AG09309 (cell line): ENCODE measurements at places on chromosomes 2 and 18.

DNA sequence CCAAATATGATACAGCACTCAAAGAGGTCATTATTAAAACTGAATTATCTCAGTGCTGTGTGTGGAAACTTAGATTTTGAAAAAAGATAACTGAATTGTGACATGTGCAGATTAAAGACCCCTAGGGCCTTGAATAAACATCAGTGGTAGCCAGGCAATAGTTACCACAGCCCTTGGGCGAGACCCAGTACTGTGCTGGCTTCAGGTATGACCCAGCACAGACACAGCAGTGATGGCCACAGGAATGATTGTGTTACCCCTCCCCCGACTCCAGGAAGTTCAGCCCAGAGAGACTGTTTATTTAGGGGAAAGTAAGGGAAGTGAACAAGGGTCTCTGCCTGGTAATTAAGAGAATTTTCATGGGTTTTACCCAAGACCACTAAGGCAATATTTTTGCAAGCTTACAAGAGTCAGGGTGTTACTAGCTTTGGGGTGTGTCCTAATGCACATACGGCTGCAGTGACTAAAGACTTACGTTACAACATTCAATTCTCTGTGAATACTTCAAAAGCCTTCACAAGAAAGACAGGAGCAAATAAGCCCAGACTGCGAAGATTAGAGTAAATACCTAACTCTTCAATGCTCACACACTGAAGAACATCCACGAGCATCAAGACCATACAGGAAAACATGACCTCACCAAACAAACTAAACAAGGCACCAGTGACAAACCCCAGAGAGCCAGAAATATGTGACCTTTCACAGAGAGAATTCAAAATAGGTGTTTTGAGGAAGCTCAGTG lies 28.2 kb upstream of the ITGAV start:
- no peak for DNase-seq

- no peak for DNase-seq
These were observed 164.8 kb downstream of the CELF4 start for GRCh38 chr18:37400802-37401201.

DNA sequence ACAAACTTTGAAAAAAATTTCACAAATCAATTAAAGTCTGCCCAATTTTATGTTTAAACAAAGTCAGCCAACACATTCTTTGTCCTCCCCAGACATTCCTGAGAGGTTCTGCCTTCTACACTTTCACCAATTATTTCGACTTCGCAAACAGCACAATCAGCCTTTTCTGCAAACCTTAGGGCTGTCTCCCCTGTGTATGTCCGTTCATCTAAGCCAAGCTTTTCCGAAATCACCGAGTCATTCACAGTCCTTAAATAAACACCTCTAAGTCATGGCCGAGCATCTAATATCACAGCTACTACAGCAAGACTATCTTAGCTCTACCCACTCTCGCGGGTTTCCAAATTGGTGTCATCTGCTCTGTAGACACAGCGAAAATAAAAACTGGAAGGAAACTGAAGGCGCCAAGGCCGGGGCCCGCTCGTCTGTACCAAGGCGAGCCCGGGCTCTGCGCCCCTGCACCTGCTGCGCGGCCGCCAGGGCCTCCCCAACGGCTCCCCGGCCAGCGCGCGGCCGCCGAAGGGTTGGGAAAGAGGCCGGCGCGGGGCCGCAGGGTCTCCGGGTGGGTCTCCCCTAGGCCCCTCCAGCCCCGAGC lies 730 bp downstream of the ODC1 start:
- DNase-seq = no peak

- no peak for DNase-seq
These were observed 36.7 kb downstream of the EPAS1 start for GRCh38 chr2:46333912-46334311.

GRCh38 chr2:133574620-133575019 lies 6.4 kb upstream of the NCKAP5 start:
- DNase-seq = no peak

- DNase-seq = no peak
These were observed 90.8 kb downstream of the EPAS1 start for GRCh38 chr2:46387886-46388515.

DNA sequence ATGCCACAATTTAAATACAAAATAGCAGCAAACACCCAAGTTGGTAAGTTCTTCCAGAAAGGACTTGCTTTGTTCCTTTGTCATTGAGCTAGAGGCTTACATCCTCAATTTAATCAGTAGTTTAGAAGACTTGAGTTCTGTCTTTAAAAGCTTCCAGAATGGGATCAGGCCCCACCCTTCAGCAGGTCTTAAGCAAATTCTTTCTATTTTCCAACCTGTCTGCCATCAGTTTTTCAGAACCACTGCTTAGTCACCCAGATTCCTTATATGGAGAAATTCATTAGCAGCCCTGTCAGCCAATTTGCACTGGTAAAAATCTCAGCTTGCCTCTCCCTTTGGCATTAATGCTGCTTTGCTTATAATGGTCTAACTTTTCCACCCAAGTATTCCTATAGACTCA lies 263.6 kb upstream of the HNMT start:
- DNase-seq = no peak

GRCh38 chr2:141814150-141814549 lies 316.7 kb downstream of the LRP1B start:
- no peak for DNase-seq

DNA sequence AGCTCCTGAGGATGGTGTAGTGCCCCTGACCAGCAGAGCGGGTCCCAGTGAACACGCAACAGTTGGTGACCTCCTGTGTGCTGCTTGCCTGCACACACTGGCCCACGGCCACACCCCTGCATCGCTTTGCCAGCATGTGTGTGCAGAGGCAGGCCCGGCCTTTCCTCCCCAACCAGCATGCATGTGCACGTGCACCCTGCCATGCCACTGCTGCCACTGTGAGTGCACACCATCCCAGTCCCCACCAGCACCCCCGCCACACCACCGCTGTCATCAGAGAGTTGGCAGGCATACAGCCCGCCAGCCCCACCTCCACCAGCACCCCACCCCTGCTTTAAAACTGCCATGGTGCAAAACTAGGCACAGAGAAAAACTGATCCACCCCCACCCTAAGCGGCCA lies 197.4 kb upstream of the SRD5A2 start:
- DNase-seq = no peak

DNA sequence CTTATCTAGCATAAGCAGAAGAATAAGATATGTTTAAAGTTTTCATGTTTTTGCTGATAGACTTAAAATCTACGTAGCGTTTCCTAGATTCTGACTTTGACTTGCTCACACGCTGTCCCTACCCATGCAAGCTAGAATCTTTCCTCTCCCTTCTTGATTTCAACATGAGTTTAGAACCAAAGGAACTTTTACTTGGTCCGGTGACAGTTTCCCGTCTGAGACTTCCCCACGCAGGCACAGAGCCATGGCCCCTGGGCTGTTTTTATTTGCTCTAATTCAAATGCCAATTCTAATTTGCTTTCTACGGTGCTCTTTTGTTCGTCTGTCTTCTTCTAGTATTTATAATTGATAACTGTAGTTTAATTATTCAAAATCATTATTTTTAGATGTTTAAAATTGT lies 467.7 kb downstream of the PARD3B start:
- DNase-seq = no peak

DNA sequence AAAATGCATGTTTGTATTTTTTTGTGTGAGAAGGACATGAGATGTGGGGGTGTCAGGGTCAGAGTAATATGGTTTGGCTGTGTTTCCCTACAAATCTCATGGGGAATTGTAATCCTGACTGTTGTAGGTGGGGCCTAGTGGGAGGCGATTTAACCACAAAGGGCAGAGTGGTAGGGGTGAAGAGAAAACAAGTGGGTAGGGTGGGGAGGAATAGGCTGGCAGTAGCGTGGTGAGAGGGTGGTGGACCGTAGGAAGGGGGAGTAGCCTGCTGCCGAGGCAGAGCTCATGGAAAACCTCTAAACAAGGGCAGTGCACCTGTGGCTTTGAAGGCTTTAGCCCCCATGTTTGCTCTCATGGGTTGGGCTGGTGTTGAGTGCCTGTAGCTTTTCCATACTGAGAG lies 152.8 kb upstream of the ZNF519 start:
- no peak for DNase-seq

GRCh38 chr18:51132256-51132935 lies 65.1 kb downstream of the MEX3C start:
- DNase-seq = no peak

GRCh38 chr18:37716106-37716735 lies 150.6 kb upstream of the CELF4 start:
- no peak for DNase-seq

DNA sequence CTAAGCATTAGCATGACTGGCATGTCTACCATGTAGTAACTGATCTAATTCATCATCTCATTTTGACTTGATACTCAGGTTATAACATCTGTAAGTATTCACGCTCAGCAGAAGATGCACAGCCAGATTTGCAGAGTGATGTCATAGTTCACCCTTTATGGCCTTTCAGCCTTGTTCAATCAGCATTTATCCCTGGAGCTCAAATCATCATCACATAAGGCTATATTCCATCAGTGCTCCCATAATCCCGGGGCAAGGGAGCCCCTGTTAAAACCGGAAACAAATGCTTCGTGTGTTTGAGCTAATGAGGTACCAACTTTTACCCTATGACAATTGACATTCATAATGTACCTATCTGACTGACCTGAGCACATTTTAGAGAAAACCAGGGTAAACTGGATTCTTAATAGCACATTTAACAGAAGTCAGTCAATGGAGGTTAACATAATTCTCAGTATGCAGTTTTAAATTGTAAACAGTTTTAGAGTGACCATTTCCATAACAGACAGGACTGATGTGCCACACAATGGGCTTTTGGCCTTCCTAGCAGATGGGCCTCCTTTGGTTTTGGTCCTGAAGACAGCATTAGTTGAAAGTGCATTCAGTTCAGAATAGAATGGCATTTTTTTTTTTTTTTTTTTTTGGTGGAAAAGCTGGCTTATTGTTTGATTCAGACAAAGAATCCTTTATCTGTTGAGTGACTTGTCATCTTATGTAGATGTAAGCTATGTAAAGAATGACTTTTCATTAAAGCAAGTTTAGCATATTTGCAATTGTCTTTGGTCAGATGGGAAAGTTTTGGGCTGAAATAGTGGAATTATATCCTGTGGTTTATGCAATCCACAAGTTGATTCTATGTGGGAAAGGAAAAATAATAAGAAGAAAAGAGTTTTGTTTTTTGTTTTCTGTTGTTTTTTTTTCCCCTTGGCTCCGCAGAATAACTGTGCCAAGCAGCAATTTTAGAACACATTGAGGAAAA lies 866.0 kb upstream of the ACVR2A start:
- DNase-seq = no peak

- DNase-seq = no peak
These were observed 39.8 kb upstream of the SPTBN1 start for GRCh38 chr2:54416166-54416813.

- no peak for DNase-seq
These were observed 21.6 kb downstream of the TWIST2 start for GRCh38 chr2:238869293-238870124.

- no peak for DNase-seq
These were observed 78.2 kb downstream of the HRH4 start for GRCh38 chr18:24538414-24539264.

- no peak for DNase-seq
These were observed 166.7 kb upstream of the BOD1L2 start for GRCh38 chr18:56980151-56980550.

DNA sequence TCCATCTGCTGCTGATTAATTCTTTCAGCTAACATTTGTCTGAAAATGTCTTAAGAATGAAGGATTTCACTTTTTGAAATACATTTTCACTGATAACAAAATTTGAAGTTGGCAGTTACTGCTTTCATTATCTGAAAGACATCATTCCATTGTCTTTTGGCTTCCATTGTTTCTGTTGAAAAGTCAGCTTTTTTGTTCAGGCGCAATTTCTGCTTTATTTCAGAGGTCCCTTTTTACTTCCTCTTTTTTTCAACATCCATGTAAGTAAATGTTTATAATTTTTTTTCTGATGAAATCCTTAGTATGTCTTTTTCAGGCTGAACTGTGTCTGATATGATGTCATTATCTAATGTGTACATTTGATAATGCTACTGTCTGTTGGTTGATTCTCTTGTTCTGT lies 184.2 kb downstream of the RND3 start:
- DNase-seq = no peak

DNA sequence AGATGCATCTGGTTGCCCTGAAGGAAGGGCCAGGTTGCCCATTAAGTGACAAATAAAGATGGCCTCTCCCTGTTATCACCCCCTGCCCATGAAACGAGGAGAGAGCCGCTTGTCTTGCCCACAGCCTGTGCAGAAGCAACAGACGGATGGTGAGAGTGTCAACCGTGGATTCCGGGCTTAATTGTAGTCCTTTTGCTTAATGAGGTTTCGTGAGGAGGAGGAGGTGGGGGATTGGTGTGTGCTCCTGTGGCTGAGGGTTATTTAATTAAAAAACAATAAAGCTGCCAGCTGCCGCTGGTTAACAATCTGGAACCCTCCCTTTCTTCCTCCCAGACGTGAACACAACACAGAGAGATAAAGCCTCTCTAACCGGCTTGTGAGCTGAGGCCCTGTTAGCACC lies 188.0 kb upstream of the PARD3B start:
- DNase-seq = no peak

DNA sequence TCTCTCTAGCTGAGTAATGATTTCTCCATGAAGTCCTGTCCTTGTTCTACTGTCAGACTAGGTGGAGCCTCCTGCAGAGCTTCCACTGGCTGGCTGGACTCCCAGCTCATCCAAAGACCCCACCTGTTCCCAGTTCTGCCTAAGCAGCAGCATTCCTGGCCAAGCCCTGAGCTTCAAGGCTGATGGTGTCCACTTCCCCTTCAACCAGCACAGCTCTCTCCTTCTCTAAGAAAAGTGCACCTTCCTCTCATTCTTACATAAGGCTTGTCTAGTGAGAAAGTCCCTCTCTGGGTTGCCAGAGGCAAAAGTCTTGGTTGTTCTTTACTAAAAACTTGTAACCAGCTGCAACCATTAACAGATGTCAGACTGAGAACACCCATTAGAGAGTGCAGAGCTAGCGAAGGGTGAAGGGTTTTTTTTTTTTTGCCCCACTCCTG lies 58.9 kb downstream of the CXCR4 start:
- no peak for DNase-seq

GRCh38 chr2:174233771-174234275 lies 14.5 kb downstream of the OLA1 start:
- no peak for DNase-seq

- DNase-seq = no peak
These were observed 264.1 kb downstream of the TRIB2 start for GRCh38 chr2:12980817-12981216.

DNA sequence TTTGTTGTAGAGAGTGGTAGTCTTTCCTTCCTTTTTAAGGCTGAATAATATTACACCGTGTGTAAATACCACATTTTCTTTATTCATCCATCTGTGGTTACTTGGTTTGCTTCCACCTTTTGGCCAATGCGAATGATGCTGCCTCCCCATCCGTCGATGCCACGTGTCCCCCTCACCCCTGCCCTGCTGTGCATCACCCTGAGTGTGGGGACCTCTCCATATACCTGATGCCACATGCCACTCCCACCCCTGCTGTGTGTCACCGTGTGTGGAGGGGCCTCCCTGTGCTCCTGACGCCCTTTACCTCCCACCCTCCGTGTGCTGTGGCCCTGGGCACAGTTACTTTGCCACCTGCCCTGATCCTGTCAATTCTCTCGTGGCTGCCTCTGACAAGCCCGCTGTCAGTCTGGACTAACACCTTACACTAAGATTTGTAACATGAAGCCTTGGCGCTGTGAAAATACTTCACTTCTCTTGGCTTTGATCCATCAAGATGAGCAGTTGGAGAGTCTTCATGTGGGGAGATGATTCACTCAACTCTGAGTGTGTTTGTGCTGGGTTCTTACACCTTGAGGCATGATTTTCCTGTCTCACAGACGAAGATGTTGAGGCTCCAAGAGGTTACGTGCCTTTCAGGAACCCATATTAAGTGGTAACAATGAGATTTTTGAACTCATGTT lies 234.0 kb downstream of the ZNF407 start:
- DNase-seq = no peak

- no peak for DNase-seq
These were observed 173.8 kb downstream of the GFPT1 start for GRCh38 chr2:69213201-69213600.

- DNase-seq = peak; percentile 80
These were observed 73.4 kb downstream of the ACTR2 start for GRCh38 chr2:65300761-65301711.
